ENCODE measurements at places on chromosomes 11 and 22.

DNA sequence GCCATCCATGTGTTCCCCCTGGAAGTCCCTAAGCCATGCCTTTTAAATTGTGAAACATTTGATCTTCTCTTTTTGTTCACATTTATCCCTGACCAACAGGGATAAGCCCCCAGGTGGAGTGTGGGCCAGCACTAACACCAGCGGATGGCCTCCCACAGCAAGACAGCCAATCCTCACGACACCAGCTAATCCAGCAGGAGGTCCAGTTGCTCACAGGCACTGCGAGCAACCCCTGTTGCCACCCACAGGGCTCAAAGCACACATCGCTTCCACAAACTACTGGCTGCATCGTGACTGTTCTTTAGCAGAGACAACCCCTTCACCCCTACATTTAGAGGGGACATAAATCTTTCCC is 2.0 kb downstream of the PCSK7 start:
- DNase-seq, result no peak

DNA sequence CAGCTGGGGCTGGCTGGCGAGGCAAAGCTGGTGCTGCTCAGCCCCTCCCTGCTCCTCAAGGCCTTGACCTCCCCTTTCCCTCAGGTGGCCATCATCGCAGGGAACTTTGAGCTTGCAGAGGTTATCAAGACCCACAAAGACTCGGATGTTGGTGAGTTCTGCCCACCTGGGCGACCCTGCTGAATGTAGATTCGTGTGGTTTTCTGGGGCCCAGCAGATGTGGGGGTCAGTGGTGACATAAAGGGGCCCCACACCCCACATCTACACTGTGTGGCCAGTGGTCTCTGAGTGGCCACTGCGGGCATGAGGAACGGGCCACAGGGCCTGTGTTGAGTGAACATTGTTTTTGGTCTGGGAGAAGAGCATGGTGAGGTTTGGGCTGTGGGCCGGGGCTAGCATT is 11.9 kb downstream of the SHANK3 start:
- no peak for DNase-seq

DNA sequence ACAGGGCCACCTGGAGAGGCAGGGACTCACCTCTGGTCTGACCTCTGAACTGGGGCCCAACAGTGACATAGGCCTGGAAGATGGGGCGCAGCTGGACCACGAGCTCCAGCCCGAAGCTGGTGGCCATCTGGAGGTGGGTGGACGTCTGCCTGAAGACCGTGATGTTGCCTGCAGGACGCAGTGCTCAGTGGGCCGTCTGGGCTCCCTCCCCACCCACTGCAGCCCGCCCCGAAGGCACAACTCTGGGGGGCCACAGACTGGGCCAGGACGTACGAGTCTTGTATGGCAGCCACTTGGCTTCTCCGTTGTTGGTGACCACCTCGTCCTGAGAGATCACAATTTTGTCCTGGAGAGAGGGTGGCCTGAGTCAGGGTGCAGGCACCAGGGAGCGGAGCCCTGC is 7.9 kb downstream of the MUC6 start:
- no peak for DNase-seq

- no peak for DNase-seq
Measured at GRCh38 chr11:68365943-68366435, 53.6 kb downstream of the LRP5 start.

- DNase-seq, result no peak
Measured at GRCh38 chr11:65934014-65934413, 11.3 kb upstream of the TSGA10IP start.

DNA sequence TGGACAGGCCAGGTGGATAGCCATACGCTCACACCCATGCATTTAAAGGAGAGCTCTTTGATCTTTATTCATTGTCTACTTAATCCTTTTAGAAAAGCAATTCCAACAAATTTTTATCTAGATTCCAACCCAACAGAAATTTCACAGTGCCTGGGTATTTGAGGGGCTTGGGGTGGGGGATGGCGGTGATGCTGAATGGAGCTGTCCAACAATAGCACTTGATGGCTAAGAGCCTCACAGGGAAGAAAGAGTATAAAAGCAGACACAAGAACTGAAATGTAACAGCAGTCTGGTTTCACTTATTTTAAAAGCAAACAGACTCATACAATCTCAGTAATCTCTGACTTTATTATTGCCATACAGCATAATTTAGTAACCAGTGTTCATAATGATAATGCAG is 101.8 kb upstream of the SORL1-AS1 start:
- DNase-seq, result no peak

- peak; percentile 9 for DNase-seq
Measured at GRCh38 chr11:118488480-118489109, 38.7 kb upstream of the TTC36 start.

DNA sequence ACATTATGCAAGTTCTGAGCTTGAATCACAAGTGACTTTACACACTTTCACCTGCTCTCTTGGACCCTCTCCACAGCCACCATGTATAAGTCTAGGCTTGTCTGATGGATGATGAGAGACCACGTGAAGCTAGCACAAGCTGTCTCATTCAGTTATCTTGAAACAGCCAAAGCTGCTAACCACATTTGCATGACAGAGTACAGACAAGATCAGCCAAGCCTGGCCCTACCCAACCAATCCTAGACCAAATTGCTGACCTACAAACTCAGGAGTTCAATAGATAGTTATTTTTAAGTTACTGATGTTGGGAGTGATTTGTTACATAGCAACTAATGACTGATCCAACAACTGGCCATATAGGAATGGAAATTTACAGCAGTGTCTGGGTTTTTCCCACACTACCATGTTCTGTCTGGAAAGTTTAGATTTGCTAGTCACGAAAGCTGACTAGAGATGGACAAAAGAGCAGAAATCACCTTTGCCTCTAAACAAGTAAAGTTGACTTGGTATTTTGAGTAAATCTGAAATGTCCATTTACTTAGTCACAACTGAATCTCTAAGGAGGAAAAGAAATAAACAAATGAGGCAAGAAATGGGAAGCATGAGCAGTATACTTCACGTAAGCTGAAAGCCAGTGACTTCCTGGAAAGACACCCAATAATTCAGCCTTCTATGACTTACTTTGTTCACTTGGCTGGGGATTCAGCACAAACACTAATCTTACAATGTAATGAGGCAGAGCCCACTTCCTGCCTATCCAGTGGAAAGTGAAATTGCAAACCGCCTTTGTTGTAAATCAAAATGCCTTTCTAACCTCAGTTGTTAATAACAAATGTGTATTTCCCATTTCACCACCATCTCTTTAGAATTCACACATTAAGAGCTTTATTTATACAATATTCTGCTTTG is 101.7 kb downstream of the FAM181B start:
- no peak for DNase-seq

DNA sequence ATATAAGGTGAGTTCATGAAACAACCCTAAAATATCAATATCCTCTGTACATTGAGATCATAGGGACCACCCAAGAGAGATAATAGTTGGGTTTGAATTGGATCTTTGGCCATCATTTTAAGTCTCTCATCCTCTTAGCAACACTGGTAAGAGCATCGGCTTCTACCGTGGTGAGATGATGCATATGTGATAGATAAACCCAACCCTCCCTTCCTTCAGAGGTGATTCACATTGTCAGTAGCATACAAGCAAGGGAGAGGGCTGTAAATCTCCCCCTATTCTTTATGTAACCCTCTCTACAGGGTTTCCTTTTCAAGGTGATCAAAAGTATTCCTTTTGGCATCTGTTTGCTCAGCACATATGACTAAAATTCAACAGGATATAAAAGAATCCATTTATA is 102.4 kb upstream of the MTMR2 start:
- no peak for DNase-seq

GRCh38 chr11:62665599-62666258 is 617 bp downstream of the CSKMT start:
- DNase-seq, result no peak

DNA sequence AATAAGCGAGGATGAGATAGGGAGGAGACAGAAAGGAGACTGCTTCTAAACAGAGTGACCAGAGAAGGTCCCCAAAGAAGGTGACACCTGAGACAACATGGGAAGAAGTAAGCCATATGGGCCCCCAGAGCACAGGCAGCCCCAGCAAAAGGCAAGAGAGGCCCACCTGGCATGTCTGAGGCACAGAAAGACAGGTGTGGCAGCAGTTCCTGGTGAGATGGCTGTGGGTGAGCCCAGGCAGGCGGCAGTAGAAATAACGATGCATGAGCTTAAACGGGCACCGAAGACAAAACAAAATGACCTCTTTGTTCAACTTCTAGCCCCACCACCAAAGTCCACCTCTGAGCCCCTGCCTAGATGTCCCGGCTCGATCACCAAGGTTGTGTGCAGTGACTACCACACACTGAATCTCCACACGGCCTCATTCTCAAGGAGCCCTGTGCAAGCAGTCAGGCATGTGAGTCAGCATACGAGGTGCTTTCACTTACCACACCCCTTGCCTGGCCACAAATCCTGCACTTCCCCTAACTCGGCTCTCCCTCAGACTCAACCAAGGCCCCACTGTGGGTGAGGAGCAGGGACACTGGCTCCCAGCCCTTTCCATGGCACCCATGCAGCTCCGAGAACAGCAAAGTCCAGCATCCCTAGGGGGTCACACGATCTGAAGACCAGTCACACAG is 77.6 kb downstream of the PACSIN2 start:
- DNase-seq, result peak; percentile 35

DNA sequence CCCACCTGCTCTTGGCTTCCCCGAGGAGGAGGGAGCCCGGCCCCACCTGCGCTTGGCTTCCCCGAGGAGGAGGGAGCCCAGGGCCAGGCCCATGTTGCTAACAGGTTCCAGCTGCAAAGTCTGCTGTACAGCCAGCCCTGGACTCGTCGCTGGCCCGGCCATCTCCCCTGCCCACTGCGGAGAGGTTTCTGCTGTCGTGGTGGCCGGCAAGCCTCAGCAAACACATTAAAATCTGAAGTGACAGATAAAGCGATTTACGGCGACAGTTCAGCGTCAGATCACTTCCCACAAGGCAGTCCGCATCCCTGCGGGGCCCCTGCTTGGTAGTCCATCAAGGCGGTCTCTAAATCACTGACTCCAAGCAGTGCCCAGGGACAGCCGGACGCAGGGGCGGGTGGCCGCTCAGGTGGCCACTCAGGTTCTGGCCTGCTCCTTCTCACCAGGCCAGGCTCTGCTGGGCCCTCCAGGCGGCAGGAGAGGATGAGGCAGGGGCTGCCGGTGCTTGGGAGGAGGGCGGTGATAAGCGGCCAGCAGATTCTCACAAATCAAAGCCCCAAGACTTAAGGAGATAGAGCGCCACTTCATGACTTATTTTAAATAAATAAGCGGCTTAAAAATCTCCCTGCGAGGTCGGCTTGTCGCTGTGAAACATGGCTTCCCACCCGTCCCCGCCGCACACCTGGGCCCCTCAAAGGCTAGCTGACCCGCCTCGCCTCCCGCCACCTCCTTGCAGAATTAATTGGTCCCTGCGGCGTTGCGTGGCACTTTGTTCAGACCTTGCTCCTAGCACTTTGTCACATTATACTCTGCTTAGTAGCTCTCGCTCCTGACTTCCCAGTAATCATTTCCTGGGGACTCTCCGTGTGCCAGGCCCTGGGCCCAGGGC is 21.1 kb downstream of the MACROD1 start:
- no peak for DNase-seq

DNA sequence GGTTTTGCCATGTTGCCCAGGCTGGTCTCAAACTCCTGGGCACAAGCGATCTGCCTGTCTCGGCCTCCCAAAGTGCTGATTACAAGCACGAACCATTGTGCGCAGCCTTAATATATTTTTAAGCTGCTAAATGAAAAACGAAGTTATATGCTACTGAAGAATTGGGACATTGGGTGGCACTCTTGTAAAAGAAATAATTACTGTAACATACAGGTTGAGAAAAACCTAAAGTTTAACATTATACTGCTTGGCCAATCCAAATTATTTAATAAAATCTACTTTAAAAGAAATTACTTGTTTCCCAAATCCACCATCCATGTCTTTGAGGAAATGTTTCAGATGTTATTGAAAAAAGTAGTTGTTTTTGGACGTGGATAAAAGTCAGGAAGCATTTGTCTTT is 37.9 kb upstream of the ARHGAP32 start:
- DNase-seq, result no peak

DNA sequence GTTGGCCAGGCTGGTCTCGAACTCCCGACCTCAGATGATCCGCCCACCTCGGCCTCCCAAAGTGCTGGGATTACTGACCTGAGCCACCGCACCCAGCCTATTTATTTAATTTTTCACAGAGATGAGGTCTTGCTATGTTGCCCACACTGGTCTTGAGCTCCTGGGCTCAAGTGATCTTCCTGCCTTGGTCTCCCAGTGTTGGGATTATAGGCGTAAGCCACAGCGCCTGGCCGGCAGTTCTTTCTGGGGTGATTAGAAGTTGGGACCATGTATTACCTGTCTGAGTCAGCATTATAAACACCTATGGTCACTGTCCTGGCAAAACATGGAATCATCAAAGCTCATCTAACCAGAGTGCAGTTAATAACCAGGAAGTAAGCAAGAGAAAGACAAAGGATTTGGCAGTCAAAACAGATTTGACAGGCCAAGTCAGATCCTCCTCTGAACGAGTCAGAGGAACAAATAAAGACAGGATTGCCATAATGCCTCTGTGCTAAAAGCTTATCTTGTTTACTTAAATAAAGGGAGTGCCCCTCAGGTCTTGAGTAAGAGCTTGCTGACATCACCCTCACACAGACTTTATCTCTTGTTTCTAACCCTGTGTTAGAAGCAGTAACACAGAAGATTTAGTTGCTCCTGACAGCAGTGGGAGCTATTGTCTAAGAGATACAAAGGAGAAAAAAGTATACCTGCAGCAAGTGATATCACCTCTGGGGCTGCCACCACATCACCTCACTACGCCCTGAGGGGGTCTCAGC is 3.7 kb downstream of the SERPIND1 start:
- DNase-seq, result no peak

GRCh38 chr11:70116386-70117065 is 38.4 kb downstream of the ANO1 start:
- no peak for DNase-seq

GRCh38 chr11:93852242-93852641 is 1.8 kb upstream of the VSTM5 start:
- DNase-seq, result no peak

DNA sequence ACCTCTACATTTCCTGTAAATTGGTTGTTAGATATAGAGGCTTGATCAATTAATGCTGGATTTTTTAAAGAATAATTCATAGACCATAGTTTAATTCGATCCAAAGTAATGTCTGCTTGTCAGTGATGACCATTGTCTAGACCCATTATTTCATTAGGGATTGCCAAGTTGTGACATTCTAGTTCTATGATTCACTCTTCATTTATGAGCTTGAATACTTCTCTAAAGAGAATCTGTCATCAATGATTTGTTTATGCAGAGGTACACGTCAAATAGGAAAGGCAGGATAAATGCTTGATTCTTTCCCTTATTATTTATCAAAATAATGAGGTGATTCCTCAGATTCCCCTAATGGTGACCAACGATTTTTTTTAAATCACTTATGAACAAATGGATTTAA is 24.0 kb upstream of the ROBO3 start:
- DNase-seq, result no peak

DNA sequence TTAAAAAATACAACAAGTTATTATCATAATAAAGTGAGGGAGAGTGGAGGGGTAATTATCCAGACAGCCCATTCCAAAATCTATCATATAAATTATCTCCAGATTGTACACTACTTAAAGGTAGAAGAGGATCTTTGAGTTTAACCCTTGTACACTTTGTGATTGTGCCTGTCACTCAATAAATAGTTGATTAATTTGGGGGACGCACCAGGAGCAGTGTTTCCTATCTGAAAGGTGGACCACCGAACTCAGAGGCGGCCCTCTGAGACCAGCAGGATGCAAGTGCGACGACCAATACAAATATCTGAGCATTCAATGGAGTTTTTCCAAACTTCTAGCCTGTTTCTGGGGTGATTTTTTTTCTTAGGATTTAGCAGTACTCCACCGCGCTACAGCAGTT is 1.1 kb upstream of the CECR2 start:
- no peak for DNase-seq
